HTR-8/SVneo (cell line): ENCODE measurements at places on chromosomes 7 and 10.

DNA sequence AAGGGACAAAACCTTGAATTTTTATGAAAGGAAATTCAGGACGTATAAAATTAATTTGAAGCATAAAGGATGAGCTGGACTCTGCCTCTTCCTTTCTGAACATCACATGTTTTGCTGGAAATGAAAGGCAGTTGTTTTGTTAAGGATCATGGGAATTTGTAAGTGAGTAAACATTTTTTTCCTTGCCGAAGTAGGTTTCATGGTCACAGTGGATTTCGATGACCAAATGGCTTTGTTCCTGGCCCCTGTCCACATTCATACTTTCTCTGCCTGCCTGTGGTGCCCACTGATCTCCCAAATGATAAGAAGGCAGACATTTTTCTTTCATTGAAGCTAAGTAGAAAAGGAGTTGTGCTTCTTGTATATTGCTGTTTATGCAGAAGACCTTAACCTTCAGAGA lies 104.2 kb downstream of the ARID5B start:
- no peak for DNase-seq

GRCh38 chr7:18087026-18087686 lies 59.5 kb upstream of the PRPS1L1 start:
- no peak for DNase-seq

DNA sequence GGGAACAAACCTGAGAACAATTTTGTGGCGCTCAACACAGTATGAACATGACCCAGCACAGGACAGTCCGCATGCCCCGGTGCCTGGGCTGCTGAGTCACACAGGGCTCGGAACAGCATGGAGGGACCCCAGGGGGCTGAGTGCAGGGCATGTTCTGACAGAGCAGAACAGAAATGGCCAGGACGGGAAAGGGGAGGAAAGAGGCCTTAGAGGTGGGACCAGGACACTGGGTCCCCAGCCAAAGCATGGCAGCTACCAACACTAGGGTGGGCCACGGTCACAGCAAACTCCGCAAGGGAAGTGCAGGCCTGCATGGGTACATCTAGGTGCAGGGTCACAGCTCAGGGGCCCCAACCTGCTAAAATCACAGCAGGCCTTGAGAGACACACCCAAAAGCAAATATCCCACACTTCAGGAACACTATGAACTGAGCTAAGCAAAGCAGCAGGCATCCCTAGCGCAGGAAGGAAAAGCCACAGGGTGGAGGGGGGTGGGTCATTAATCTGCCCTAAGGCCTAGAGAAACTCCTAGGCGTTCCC lies 5.6 kb downstream of the IMPDH1 start:
- no peak for DNase-seq

- DNase-seq, result no peak
These were observed 4.9 kb upstream of the FOXL3 start for GRCh38 chr7:284762-285722.

- no peak for DNase-seq
These were observed 28.0 kb downstream of the ABLIM1 start for GRCh38 chr10:114629824-114630730.

DNA sequence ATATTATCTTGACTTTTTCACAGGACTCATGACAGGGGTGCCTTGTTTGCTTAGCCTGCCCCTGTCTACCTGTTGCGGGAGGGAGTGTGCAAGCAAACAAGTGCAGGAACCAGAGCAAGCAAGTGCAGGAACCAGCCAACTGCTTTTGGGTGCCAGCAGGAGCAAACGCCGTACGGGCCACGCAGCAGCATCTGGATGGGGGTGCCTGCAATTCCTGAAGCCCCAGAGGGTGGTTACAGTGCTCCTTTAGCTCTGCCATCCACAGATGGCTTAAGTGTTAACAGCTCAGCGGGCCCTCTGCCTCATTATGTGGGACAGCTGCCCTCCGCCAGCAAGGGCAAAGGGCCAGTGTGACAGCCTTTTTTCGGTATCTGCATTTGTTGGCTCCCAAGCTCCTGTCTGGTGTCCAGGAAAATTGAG lies 83.5 kb downstream of the MICU1 start:
- no peak for DNase-seq

DNA sequence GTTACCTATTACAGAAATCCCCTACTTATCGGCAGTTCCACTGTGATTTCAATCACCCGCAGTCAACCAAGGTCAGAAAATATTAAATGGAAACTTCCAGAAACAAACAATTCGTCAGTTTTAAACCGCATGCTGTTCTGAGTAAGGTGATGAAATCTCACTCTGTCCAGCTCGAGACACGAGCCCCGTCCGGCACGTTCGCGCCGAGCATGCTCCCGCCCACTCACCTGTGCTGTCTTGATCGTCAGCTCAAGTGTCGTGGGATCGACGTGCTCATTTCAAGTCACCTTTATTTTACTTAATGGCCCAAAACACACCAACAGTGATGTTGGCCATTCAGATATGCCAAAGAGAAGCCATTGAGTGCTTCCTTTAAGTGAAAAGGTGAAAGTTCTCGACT lies 21.2 kb downstream of the ESYT2 start:
- DNase-seq, result no peak

GRCh38 chr7:72805526-72806494 lies 22.2 kb downstream of the TYW1B start:
- no peak for DNase-seq

- no peak for DNase-seq
These were observed 291.6 kb upstream of the PPP2R2D start for GRCh38 chr10:131609176-131609575.

DNA sequence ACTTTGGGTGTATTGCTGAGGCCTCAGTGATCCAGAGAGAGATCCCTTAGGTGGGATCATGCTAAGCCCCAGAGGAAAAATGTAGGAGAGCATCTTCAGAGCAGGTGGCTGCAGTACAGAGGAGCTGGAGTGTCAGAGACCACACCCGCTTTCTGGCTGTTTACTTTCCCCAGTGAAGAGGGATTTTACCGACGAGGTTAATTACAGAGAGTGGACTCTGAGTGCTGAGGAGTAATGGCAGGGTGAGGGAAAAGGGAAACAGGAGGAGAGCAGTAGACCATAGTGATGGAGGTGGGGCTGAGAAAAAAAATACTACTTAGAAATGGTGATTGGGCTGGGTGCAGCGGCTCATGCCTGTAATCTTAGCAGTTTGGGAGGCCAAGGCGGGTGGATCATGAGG lies 43.3 kb upstream of the HBP1 start:
- DNase-seq, result no peak

DNA sequence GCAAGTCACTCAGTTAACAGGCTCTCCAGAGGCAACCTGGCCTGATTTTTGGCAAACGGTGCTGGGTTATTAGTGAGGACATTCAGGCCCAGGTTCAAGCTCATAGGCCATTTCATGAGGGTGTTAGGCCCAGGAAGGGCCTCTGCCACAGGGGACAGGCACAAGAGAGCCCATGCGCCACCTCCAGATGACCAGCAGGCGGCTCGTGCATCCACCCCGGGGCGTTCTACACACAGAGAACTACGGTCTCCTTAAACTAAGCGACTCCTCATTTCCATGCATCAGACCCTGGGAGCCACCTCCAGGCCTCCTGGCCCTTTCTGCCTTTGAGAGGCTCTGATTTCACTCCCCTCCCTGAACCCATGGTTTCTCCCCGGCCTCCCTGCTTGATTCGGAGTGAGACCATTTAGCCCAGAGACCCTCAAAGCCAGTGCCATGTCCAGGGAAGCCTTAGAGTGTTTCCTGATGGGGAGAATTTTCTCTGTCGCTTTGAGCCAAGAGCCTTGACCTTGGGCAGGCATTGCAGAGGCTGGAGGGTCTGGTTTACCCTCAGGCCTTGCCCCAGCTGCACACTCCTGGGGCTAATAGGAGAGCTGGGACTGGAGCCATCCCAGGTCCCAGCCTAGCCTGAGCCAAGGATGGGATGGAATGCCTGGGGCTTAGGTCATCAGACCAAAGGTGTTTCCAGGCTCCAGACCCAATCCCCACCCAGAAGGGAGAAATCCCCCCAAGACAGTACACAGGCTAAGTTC lies 188.0 kb downstream of the GRID1 start:
- peak; percentile 14 for DNase-seq

DNA sequence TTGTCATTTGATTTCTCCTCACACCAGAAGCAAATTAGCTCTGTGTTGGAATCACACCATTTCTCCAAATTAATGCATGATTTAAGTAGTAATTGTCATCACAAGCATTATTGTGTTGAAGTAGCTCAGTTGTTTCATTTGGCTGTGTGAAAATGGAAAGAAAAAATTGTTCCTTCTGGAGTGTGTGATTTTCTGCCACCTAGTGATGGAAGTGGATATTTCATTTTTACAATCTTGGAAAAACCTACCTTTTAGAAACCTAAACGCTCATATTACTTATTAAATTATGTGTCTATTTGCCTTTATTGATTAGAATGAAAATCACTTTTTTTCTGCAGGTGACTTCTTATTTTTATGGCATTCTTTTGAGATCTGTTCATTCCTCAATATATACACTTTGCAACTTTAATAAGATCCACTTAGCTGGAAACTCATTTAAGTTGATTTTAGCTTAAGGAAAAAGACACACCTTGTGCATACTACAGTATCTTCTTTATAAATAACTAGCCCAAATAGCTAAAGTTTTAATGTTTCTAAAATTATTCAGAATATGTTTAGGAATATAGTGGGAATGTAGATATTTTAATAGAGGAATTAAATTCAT lies 50.0 kb downstream of the SRI start:
- no peak for DNase-seq

DNA sequence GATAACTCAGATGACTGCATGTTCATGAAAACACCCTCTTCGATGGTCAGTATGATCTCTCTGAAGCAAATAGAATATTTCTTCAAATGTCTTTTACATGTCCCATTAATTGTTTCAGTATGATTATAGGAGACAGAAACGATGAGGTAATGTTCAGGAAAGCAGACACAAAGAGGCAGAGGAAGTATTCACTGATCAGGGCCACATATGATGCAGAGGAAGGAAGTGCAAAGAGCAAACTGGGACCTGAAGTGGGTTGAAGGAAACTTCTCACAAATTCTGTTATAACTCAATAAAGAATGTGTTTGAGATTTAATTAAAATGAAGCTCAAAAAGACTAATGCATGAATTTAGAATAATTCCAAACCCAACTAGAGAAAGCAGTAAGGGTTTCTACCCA lies 70.5 kb downstream of the TES start:
- DNase-seq, result no peak

- DNase-seq, result no peak
These were observed 6.9 kb downstream of the SMC3 start for GRCh38 chr10:110574420-110574819.

DNA sequence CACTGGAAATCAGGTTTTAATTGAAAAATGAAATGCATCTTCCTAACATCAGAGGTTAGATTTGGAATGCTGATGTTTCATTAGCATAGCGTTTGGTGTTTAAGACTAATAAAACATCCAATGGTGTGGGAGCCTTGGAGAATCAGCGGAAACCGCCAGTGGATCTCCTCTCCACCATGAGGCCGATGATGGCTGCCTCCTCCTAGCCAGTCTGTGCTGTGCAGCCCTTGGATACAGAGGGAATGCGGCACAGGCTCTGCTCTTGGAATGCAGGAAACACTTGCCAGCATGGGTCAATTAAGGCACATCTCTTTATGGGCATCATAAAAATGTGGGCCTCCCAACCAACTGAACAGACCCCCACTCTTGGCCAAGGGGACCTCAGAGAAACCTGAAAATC lies 259.9 kb downstream of the GLRX3 start:
- DNase-seq, result no peak

GRCh38 chr10:26467639-26468038 lies 29.5 kb downstream of the APBB1IP start:
- no peak for DNase-seq

- no peak for DNase-seq
These were observed 32.0 kb downstream of the TSPAN14 start for GRCh38 chr10:80485946-80486764.

- no peak for DNase-seq
These were observed 478.6 kb downstream of the PLXNA4 start for GRCh38 chr7:132097550-132098134.

DNA sequence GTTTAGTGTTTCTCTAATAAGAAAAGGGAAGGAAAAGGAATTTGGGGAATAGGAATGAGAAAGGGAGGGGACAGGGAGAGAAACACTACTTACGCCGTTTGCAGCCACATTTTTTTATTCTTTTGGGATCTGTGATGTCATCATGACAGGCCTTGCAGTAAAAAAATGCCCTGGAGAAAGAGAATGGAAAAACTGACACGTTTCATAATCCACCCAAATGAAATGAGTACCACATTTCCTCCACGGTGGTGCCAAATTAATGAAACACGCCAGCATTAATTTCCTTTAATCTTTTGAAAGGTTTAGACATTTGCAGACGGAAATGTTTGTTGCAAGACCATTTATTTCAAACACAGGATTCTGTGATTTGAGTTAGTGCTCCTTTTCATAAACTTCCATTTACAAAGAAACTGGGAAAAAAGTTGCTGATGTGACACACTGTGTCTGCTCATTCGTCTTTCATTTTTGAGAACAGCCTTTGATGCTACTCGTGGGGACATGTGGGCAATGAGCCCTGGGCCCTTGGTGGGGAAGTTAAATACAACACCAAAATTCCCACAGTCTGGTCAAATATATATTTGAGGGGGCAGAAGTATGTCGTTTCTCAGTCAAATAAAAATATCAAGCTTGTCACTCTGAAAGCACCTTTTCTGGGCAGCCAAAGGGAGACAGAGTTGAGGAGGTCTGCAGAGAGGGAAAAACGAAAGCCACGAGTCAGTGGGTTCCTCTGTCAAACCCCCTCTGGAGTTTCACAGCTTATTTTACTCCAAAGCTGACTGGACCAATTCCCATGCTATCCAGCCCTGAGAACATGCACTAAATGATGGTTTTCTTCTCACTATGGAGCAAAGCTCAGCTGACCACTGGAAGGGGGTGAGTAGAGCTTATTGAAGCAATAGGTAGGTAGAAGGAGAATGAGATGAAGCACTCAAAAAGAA lies 625.5 kb downstream of the KCNMA1 start:
- no peak for DNase-seq

DNA sequence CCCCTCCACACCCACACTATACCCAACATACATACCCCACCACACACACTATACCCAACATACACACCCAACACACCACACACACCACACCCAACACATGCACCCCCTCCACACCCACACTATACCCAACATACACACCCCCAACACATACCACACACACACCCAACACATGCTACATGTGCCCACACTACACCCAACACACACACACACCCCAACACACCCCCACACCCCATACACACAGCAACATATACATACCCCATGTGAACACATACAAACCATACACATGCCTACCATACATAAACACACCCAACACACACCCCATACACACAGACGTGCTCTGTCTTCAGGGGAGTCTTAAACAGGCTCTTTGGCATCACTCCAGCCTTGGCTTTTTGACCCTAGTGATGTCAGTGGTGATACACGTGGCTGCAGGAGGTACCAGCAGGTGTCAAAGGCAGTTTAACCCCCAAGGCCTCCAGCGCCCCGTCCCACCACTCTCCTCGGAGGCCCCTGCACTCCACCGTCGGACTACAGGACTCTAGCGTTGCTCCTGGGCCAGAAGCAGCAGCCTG lies 73.4 kb downstream of the HIPK2 start:
- no peak for DNase-seq
